ENCODE measurements at places on chromosomes 6 and 20. TPM values are rescaled to one million over a fixed set of nuclear protein-coding genes. Genes with fewer than 3 reads are reported as not detected.

DNA sequence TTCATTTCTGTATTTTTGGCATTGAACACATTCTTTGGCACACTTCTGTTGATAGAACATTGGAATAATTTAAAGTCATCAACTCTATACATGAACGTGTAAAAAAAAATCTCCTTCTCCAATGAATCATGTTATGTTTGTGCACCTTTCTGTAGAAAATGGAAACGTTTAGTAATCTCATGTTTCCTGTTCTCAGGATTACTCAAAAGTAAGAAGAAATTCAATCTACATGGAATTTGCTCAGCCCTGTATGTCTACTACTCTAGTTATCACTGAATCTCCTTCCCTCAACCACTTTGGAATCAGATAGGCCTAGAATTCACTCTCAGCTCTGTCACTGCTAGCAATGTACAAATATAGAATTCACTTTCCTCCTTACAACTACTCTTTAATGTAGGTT is 103.6 kb downstream of the COL21A1 start:
- no peak overlapping the region for H3K4me3 ChIP-seq
- no peaks in the 10 kb centered on the region for H3K4me1 ChIP-seq
- H3K36me3 ChIP-seq = no peaks in the 10 kb centered on the region
- H3K27ac ChIP-seq = no peak overlapping the region
- no peaks in the 10 kb centered on the region for H3K27me3 ChIP-seq

The C6orf52 gene
- not detected for total RNA-seq

DNA sequence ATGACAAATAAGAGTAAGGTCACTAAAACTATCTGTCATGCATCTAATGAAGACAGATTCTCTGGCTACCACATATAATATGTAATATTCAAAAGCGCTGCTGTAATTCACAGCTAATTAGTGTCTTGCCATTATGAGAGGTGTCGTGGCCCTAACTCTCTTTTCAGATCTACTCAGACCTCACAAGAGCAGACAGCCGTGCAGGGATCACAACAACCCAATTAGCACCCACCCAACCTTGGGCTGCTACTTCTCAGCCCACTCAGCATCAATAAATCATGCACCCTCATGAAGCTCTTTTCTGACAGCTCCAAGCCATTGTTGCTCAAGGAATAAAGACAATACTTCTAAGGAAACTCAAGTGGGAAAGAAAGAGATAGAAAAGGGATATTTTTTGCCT is 61.5 kb downstream of the FRK start:
- no peak overlapping the region for H3K4me3 ChIP-seq
- H3K27ac ChIP-seq = no peak overlapping the region

The FRK gene
- total RNA-seq = 1.7 TPM

DNA sequence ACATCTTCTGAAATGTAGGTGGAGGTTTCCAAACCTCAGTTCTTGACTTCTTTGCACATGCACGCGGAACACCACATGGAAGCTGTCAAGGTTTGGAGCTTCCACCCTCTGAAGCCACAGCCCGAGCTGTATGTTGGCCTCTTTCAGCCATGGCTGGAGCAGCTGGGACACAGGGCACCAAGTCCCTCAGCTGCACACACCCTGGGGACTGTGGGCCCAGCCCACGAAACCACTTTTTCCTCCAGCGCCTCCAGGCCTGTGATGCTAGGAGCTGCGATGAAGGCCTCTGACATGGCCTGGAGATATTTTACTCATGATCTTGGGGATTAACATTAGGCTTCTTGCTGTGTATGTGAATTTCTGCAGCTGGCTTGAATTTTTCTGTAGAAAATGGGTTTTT is 68.7 kb downstream of the RNF217 start:
- H3K36me3 ChIP-seq = no peaks in the 10 kb centered on the region
- H3K4me3 ChIP-seq = no peak overlapping the region
- no peak overlapping the region for H3K27ac ChIP-seq
- H3K27me3 ChIP-seq = no peaks in the 10 kb centered on the region
- no peak for DNase-seq

GRCh38 chr6:12729467-12729866 is 12.9 kb downstream of the PHACTR1 start:
- no peak overlapping the region for H3K4me3 ChIP-seq
- H3K36me3 ChIP-seq = no peaks in the 10 kb centered on the region
- H3K27me3 ChIP-seq = no peaks in the 10 kb centered on the region
- no peak overlapping the region for H3K27ac ChIP-seq

Data from ovary (tissue), 10 donors.